ENCODE measurements at places on chromosomes 16 and 17.

- DNase-seq: no peak
Observed at GRCh38 chr16:3459401-3460090, 16.1 kb downstream of the NAA60 start.

- no peak for DNase-seq
Observed at GRCh38 chr16:89136931-89137330, 34.6 kb upstream of the CDH15 start.

- no peak for DNase-seq
Observed at GRCh38 chr16:27235938-27236245, 32.6 kb downstream of the KDM8 start.

DNA sequence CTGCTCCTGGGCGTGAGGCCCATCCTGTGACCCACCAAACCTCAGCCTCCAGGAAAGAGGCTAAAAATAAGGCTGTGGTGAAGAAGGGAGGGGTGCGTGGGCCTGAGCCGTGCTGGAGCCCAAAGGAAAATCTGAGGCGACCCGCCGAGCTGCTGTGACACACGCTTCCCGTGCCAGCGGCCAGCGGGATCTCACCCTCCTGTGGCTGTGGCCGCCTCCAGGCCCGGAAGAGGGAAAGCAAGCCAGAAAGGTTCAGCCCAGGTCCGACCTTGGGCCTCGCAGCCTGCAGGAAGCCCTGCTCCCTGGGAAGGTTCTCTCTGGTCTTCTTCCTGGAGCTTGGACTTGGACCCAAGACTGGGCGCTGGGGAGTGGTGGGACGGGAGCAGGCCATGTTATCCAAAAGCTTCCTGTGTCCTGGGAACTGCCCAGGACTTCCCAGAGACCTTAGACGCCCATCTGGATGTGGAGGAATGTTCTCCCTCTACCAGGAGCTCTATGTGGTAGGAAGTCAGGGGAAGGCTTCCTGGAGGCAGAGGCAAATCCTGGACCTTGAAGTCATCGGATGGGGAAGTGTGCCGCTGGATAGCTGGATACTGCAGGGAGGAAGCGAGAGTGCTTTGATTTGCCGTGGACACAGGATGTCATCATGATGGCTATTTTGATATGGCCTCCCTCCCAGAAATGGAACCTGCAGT, 11.4 kb downstream of the SPNS2 start:
- no peak for DNase-seq

GRCh38 chr17:6915620-6916019, 80.2 kb upstream of the ALOX12 start:
- no peak for DNase-seq

GRCh38 chr17:7419819-7420610, at the start of gene SPEM1:
Gene SPEM1 (plus strand): TSS chr17:7420324. CDS start chr17:7420385, 61 bp downstream.
- no peak for DNase-seq

- no peak for DNase-seq
Observed at GRCh38 chr17:4124999-4125398, 17.8 kb downstream of the ZZEF1 start.
